NCI-H748 treated with DMSO at 0.1 percent for 48 hours (cell line): ENCODE measurements at places on chromosomes 2 and 18.

GRCh38 chr2:102620332-102620731 is 979 bp downstream of the SLC9A2 start:
- DNase-seq = no peak

DNA sequence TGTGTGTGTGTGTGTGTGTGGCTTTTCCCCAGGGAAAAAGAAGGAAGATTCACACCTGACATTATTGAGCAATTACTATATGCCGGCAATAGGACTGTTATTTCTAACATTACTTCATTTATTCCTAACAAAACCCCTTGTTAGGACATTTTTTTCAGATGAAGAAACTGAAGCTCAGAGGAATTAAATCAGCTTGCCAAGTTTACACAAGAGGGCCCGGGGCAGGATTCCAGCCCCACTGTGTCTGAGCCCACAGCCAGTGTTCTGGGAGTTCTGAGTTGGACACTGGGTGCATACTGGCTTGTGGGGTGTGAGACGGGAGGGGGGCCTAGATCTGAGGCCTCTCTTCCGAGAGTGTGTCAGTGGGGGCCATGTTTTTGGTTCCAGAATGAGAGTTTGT is 9.9 kb downstream of the TOGARAM2 start:
- no peak for DNase-seq

GRCh38 chr2:226711606-226712296 is 87.9 kb downstream of the IRS1 start:
- no peak for DNase-seq

DNA sequence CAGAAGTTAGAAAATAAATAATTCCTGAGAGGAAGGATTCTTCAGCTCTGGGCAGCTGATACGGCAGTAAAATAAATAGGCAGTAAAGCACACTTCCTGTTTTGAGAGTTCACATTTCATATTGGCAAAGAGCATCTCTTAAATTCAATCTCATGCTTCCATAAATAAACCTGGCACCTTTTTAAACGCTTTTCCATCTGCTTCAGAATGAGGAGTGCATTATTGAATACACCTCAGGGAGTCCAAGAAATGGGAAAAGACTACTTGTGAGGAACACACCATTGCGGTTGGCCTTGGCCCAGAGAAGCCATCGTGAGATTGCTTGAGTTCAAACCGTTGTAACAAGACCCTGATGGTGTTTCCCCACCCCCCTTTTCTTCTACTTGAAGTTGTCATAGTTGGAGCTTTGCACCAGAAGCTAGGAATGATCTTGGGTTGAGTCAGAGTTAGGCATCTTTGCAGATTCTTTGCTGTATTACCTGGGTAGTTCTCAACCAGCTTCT is 123.9 kb downstream of the RDH14 start:
- no peak for DNase-seq

- no peak for DNase-seq
Measured at GRCh38 chr2:185583058-185583816, 155.4 kb upstream of the FSIP2 start.

DNA sequence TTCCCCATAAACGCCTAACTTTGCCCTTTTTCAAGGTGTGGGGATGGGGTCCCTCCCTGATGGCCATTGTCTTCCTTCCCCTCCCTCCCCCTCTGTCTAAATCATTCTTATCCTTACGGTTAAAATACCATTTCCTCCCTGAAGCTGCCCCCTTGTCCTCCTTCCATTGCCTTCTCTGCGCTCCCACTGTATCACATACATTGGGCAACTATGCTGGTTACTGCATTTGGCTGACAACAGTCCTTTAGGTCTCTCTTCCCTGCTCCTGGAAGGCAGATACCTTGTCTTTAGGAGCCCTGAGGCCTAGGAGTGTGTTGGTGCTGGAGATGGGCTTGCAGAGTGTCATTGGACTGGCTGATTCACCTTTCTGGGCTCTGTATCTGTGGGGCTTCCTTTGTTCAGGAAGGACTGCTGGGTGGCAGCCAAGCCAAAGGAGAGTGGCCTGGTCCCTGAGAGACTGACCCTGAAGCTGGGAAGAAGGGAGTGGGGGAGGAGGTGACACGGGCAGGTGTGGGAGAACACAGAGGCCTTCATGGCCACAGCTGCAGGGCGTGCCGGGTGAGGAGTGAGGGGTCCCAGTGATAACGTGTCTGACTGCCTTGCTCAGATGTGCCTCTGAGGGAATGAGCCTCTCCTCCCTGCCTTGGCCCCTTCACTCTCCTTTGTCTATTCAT is 2.2 kb downstream of the WNT6 start:
- DNase-seq = no peak

DNA sequence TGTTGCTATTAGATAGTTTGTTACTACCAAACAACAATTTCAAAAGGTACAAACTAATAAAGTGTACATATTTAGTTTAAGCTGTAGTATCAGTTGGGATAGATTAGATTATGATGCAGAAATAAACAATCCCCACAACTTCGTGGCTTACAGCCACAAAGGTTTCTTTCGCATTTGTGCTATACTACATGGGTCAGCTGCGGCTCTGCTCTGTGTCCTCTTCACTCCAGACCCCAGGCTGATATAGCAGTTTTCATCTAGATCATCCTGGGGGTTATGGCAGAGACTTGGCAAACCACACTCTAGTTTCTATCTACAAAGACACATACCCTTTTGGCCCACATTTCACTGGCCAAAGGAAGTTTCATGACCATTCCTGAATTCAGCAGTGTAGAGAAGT is 108.0 kb upstream of the SP5 start:
- no peak for DNase-seq

- no peak for DNase-seq
Measured at GRCh38 chr18:564708-565561, 15.2 kb upstream of the CETN1 start.

- no peak for DNase-seq
Measured at GRCh38 chr2:142866426-142866825, 11.0 kb upstream of the KYNU start.
